ENCODE measurements at places on chromosomes 7 and 10. TPM values are rescaled to one million over a fixed set of nuclear protein-coding genes. Genes with fewer than 3 reads are reported as not detected.

PDE6C gene
- not detected for total RNA-seq

C10orf71 gene
- total RNA-seq = 23.3 TPM

EPO gene
- not detected for total RNA-seq

PFKP gene
- 43.2 TPM for total RNA-seq

TWIST1 gene
- 16.4 TPM for total RNA-seq

FOXK1 gene
- 26.9 TPM for total RNA-seq

COL1A2 gene
- 4,115 TPM for total RNA-seq

PCLO gene
- total RNA-seq = 2.7 TPM

AKR1C8 gene
- total RNA-seq = not detected

AFAP1L2 gene
- 55.0 TPM for total RNA-seq

GNG11 gene
- 31.6 TPM for total RNA-seq

AGAP9 gene
- total RNA-seq = 2.2 TPM

MAGI2 gene
- total RNA-seq = 8.0 TPM

UNC5B gene
- total RNA-seq = 7.1 TPM
